ENCODE measurements at places on chromosomes 4 and X.
A peak's percentile ranks its signal among the peaks of the same experiment; 100 is the strongest.

- no peak for DNase-seq
Measured at GRCh38 chr4:186651624-186652023, 72.0 kb downstream of the FAT1 start.

- DNase-seq, result no peak
Measured at GRCh38 chr4:13378973-13379759, 105.0 kb downstream of the RAB28 start.

GRCh38 chr4:140103676-140104075 lies 50.3 kb downstream of the MAML3 start:
- no peak for DNase-seq

- DNase-seq, result no peak
Measured at GRCh38 chr4:1945124-1945895, 63.5 kb downstream of the NELFA start.

GRCh38 chr4:87141428-87141827 lies 79.0 kb downstream of the KLHL8 start:
- DNase-seq, result no peak

DNA sequence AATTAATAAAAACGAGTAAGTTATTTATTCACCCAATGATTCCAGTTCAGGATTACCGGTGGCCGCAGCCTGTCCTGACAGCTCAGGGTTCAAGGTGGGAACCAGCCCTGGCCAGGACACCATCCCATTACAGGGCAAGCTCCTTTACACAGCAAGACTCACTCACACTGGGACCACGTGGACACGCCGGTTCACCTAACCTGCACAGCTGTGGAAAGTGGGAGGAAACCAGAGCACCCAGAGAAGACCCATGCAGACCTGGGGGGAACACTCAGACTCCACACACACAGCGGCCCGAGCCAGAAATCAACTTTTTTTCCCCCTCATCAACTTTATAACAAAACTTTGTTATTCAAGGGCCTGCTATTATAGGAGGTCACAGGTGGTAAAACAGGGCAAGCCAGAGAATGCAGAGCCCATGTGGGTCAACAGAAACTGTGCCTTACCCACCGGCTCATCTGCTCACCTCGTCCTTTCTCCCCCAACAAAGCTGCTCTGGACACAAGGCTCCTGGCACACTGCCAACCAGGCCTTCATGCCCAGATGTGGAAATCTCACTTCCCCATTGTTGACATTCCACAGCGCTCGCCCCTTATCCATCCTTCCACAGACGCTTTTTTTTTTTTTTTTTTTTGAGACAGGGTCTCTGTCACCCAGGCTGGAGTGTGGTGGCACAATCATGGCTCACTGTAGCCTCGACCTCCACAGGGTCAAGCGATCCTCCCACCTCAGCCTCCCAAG lies 8.0 kb upstream of the ODAPH start:
- DNase-seq, result peak; percentile 35

GRCh38 chrX:74534569-74535038 lies 79.8 kb downstream of the RLIM start:
- DNase-seq, result no peak

GRCh38 chr4:143337600-143338287 lies 1.1 kb downstream of the GAB1 start:
- DNase-seq, result peak; percentile 15

DNA sequence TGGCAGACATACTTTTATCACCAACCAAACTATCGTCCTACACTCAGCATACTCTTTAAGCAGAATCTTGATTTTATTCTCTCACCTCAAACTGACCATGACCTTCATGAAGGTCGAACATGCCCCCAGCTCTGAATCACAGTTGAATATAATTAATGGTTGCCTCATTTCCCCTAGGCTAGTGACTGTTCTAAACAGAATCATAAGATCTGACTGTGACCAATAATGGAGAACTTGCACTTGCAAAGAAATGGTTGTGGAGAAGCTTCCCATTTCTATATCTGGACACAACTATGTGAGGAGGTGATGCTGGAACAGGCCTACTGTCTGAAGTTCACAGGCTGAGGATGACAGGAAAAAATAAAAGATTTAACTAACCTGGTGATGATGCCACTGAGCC lies 85.1 kb downstream of the PDGFC start:
- no peak for DNase-seq

GRCh38 chrX:9988762-9989161 lies 21.6 kb downstream of the CLDN34 start:
- DNase-seq, result no peak

GRCh38 chr4:139876337-139876941 lies 210.8 kb downstream of the MGST2 start:
- no peak for DNase-seq

GRCh38 chr4:4502694-4503311 lies 39.0 kb downstream of the STX18 start:
- no peak for DNase-seq

- DNase-seq, result no peak
Measured at GRCh38 chr4:86816501-86817273, 32.5 kb downstream of the SLC10A6 start.

GRCh38 chr4:68718447-68719074 lies 48.1 kb upstream of the UGT2B15 start:
- DNase-seq, result no peak

DNA sequence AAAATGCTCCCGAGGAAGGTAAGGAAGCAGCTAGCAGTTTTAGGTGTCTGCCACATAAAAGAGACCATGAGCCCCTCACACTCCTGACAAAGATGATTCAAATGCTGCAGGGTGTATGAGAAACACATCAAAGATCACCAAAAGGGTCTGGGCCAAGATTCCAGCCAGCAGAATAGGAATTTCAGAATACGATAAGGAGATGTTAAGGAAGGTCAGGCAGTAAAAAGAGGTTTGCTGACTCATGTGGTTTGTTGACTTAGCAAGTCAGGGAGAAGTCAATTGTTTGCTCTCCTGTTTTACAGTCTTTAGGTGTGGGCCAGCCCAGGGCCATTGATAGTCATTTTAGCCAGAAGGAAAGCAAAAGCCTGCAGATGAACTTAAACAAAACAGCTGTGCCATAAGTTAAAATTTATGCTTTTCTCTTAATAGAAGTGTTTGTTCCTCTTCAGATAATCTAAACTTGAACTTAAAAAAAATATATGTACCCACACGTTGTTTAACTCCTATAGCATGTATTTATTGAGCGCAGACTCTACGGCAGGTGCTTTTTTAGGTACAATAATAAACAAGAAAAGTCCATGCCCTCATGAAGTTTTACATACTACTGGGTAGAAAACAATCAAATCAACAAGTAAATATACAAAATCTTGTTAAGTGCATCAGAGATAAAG lies 115.6 kb downstream of the CAMK2D start:
- DNase-seq, result no peak

DNA sequence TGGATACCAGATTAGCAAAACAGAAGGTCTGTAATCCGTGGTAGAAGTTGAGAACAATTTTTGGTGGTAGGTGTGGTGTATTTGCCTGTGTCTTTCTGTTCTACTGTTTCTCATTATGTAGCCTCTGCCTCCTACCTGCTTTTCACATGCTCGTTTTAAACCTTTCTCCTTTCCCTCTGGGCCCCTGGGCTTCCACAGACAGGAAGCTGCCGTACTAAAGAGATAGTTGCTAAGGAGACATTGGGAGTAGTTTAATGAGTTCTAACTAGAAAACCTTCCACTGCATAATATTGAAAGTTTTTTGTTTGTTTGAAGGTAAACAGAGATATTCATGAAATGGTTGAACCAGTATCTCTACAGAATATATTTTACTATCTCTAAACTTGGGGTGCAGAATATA lies 107.8 kb downstream of the STOX2 start:
- no peak for DNase-seq

GRCh38 chr4:98474408-98474844 lies 184.0 kb downstream of the TSPAN5 start:
- DNase-seq, result no peak

DNA sequence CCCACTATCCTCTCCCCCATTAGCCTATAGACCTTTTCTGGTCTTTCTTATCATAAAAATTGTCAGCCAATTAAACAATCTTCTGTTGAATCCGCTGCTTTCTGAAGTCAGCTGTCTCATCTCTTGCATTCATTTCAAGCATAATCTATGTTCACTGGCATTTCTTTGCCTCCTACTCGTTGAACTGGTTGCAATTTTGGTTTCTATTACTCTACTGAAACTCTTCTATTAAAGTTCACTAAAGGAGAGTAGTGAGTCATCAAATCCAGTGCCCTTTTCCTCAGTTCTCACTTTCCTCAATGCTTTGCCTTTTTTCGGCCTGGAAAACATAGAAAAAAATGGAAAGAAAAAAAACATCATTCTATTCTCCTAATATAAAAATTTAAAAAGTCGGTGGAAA lies 23.9 kb upstream of the CXCL13 start:
- DNase-seq, result no peak

DNA sequence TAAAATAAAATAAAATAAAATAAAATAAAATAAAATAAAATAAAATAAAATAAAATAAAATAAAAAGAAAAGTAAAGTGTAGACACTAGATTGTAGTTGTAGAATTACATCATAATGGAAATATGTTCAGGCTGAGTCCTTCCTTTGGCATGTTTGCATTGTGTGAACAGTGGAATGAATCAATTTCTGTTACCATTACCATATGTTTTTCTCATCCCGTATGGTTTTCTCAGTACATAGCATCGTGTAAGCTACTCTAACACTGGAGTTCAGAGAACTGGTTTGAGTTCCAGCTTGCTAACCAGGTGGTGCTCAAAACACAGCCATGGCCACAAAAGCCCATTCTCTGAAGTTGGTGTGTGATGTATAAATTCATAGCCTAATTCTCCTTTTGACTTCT lies 45.9 kb downstream of the USP11 start:
- no peak for DNase-seq

- no peak for DNase-seq
Measured at GRCh38 chr4:6960628-6961412, 51.2 kb downstream of the TBC1D14 start.

- no peak for DNase-seq
Measured at GRCh38 chr4:110211007-110211769, 12.8 kb upstream of the ELOVL6 start.

DNA sequence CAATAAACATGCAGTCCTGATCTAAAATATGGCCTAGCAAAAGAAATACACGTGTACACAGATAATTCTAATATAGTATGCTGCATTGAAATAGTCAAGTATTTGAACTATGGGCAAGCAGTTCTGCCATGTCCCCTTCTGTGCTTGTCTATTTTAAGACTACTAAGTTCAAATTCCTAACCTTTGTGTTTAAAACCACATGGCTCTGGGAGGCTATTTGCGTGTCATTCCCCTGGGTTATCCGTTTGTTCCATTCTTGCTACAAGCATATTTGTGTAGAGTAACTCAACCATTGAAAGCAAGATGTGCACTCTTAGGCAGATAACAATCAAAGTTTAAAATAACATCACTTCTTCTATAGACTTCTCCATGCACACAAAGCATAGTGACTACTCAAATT lies 25.4 kb upstream of the TBC1D1 start:
- DNase-seq, result no peak

GRCh38 chr4:146585761-146586333 lies 52.8 kb upstream of the POU4F2 start:
- no peak for DNase-seq
